ENCODE measurements at places on chromosomes 12 and 14.
A peak's percentile ranks its signal among the peaks of the same experiment; 100 is the strongest.

DNA sequence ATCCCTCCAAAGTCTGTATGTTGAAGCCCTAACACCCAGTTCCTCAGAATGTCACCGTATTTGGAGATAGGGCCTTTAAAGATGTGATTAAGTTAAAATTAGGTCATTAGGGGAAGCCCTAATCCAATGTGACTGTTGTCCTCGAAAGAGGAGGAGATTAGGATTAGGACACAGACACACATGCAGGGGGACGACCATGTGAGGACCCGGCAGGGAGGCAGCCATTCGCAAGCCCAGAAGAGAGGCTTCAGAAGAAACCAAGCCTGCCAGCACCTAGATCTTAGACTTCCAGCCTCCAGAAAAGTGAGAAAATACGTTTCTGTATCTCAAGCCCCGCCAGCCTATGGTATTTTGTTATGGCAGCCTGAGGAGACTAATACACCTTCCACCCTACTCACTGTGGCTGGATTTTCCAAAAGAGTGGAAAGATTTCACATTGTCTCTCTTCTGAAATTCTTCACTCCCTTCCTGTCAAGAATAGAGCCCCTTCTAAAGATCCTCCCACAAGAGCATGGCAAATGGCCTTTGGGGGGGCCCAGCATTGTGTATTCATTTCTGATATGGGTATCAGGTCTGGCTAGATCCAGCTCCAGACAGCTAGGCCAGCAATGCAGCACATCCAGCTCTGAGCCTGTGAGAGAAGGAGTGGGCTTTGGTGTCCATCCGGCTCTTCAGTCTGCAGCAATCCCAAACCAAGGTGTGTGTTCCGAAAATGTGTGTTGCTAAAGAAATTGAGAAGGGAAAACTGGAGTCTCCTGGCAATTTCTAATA lies 15.4 kb upstream of the UBC start:
- no peak overlapping the region for H3K4me3 ChIP-seq
- no peak for DNase-seq
- H3K36me3 ChIP-seq, result no peaks in the 10 kb centered on the region
- no peak overlapping the region for H3K27ac ChIP-seq
- no peaks in the 10 kb centered on the region for H3K27me3 ChIP-seq
- H3K4me1 ChIP-seq, result peaks cover 22% of the 10 kb centered on the region

GRCh38 chr12:79548610-79548924 lies 142.2 kb downstream of the PAWR start:
- no peaks in the 10 kb centered on the region for H3K36me3 ChIP-seq
- no peak overlapping the region for H3K27ac ChIP-seq
- H3K4me1 ChIP-seq, result no peaks in the 10 kb centered on the region
- no peak overlapping the region for H3K4me3 ChIP-seq

GRCh38 chr12:92854344-92854743 lies 74.8 kb downstream of the EEA1 start:
- no peak overlapping the region for H3K27ac ChIP-seq
- no peaks in the 10 kb centered on the region for H3K27me3 ChIP-seq
- no peaks in the 10 kb centered on the region for H3K4me1 ChIP-seq
- H3K36me3 ChIP-seq, result peaks cover 32% of the 10 kb centered on the region

GRCh38 chr14:26204728-26205479 lies 392.9 kb downstream of the NOVA1 start:
- no peaks in the 10 kb centered on the region for H3K4me1 ChIP-seq
- H3K27ac ChIP-seq, result no peak overlapping the region
- no peaks in the 10 kb centered on the region for H3K36me3 ChIP-seq
- no peak for DNase-seq
- H3K27me3 ChIP-seq, result no peaks in the 10 kb centered on the region

- no peaks in the 10 kb centered on the region for H3K4me1 ChIP-seq
- H3K27me3 ChIP-seq, result no peaks in the 10 kb centered on the region
- no peak overlapping the region for H3K27ac ChIP-seq
- DNase-seq, result no peak
- H3K36me3 ChIP-seq, result no peaks in the 10 kb centered on the region
Measured at GRCh38 chr12:97500537-97500936, 37.9 kb downstream of the RMST start.

DNA sequence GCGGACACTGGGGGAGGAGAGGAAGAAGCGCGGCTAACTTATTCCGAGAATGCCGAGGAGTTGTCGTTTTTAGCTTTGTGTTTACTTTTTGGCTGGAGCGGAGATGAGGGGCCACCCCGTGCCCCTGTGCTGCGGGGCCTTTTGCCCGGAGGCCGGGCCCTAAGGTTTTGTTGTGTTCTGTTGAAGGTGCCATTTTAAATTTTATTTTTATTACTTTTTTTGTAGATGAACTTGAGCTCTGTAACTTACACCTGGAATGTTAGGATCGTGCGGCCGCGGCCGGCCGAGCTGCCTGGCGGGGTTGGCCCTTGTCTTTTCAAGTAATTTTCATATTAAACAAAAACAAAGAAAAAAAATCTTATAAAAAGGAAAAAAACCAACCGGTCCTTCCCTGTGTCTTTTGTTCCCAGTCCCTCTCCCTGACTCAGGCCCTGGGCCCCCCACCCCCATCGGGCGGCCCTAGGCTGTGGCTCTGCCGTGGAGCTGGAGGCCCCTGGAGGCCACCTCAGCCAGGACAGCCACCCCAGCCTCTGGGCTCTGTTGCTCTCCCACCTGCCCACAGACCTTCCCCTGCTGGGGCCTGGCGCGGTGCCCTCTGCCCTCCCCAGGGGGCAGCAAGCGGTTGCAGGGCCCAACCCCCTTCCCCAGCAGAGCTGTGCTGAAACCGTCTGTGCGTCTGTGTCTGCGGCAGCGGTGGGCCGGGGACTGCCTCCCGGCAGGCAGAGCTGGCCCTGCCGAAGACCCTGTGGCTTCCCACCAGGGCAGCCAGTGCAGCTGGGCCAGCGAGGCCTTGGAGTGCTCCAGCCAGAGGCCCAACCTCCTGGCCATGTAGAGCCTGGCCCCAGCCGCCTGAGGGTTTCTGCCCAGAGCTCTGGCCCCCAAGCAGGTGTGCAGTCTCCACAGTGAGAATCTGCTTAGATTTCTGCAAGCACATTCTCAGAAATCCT lies 4.0 kb upstream of the CRIP2 start:
- H3K36me3 ChIP-seq, result peaks cover 10% of the 10 kb centered on the region
- H3K4me3 ChIP-seq, result no peak overlapping the region
- H3K4me1 ChIP-seq, result peaks cover 27% of the 10 kb centered on the region

GRCh38 chr12:121196902-121197301 lies 13.0 kb upstream of the P2RX4 start:
- no peak overlapping the region for H3K27ac ChIP-seq
- no peaks in the 10 kb centered on the region for H3K27me3 ChIP-seq
- peaks cover 14% of the 10 kb centered on the region for H3K4me1 ChIP-seq
- DNase-seq, result no peak

GRCh38 chr12:5817246-5817645 lies 127.8 kb downstream of the ANO2 start:
- no peak for DNase-seq
- no peak overlapping the region for H3K27ac ChIP-seq
- no peaks in the 10 kb centered on the region for H3K27me3 ChIP-seq

DNA sequence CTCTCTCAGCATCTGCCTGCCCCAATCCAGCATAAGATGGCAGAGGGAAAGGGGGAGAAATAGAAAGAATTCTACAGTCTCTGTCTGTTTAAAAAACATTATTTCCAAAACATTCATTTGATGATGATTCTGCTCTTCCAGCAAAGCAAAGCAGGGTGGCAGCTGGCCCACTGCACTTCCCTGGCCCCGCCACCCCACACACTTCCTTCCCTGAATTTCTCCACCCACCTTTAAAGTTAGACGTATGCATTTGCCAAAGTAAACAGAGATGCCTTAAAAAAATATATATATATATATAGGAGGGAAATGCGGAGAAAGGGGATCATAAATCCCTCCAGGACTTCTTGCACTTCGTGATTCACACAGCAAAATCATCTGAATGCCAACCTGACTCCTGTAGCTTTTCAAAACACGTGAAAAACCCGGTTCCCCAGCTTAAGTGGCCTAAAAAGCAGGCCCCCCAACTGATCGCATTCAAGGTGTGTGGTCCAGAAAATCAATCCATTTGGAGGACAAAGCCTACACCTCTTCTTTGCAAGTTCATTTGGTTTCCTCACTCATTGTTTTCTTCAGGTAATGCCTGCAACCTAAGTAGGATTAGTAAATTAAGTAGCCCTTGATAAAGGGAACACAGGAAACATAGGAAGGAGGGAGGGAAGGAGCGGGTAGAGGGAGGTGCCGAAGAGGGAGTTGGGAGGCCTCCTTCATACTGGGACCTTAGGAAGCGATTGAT lies 68.8 kb downstream of the LLPH start:
- DNase-seq, result no peak
- H3K27ac ChIP-seq, result no peak overlapping the region
- H3K4me3 ChIP-seq, result no peak overlapping the region
- no peaks in the 10 kb centered on the region for H3K27me3 ChIP-seq
- no peaks in the 10 kb centered on the region for H3K36me3 ChIP-seq
- H3K4me1 ChIP-seq, result peaks cover 5% of the 10 kb centered on the region

DNA sequence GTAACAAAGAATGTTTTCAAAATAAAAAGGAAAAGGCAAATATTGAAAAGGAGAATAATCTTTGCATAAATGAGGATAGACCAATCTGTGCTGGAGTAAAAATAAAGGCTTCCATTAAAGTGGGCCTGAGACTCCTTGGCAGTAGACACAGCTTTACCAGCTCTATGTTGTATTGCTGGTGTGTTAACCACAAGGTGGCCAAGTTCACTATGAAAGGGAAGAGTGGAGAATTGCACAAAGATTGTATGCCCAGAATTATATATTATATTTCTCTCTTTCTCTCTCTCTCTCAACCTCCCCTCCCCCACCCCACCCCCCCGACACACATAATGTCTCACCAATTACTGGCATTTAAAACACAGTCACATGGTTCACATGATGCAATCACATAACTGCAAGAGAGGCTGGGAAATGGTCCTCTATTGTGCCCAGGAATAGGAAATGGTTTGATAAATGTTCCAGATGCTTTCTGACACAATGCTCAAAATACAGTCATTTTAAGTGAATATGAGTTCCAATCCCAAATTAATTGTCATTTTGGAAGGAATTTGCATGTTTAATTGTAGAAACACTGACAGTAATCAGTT lies 222.6 kb upstream of the SYT1 start:
- H3K27me3 ChIP-seq, result no peaks in the 10 kb centered on the region
- H3K4me3 ChIP-seq, result no peak overlapping the region
- H3K4me1 ChIP-seq, result no peaks in the 10 kb centered on the region
- no peaks in the 10 kb centered on the region for H3K36me3 ChIP-seq

DNA sequence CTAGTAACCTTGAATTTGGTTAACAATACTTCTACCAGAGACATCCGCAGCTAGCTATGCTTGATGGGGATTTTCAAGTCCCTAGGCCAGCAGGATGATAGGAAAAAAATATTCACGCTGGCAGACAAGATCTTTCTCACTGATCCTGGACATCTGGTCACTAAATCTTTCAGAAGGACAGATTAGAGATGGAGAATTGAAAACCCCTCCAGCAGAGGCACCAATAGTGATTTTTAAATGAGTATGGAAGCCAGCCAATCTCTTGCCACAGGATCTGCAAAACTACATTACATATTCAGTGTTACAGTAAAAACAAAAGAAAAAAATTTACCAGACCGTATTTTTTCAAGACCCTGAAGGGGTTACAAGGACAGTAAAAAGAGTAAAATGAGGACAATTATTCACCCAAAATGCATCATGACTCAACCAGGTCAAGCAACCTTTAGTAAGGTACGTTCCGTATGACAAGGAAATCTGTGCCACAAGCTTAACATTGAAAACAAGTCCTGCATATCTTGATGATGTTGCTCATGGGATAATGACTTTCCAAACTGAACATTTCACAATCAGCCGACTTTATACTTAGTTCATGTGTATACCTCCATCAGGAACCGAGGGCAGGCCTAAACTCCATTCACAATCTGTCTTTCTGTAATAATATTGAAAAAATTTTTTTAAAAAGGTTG lies 239.5 kb downstream of the GXYLT1 start:
- no peak overlapping the region for H3K4me3 ChIP-seq
- H3K36me3 ChIP-seq, result no peaks in the 10 kb centered on the region
- no peak for DNase-seq
- H3K27me3 ChIP-seq, result peaks cover 2% of the 10 kb centered on the region
- H3K4me1 ChIP-seq, result no peaks in the 10 kb centered on the region
- no peak overlapping the region for H3K27ac ChIP-seq

- peaks cover 31% of the 10 kb centered on the region for H3K4me1 ChIP-seq
- H3K36me3 ChIP-seq, result no peaks in the 10 kb centered on the region
- H3K4me3 ChIP-seq, result no peak overlapping the region
- H3K27me3 ChIP-seq, result no peaks in the 10 kb centered on the region
Measured at GRCh38 chr14:35333797-35334743, 41.9 kb downstream of the PSMA6 start.

DNA sequence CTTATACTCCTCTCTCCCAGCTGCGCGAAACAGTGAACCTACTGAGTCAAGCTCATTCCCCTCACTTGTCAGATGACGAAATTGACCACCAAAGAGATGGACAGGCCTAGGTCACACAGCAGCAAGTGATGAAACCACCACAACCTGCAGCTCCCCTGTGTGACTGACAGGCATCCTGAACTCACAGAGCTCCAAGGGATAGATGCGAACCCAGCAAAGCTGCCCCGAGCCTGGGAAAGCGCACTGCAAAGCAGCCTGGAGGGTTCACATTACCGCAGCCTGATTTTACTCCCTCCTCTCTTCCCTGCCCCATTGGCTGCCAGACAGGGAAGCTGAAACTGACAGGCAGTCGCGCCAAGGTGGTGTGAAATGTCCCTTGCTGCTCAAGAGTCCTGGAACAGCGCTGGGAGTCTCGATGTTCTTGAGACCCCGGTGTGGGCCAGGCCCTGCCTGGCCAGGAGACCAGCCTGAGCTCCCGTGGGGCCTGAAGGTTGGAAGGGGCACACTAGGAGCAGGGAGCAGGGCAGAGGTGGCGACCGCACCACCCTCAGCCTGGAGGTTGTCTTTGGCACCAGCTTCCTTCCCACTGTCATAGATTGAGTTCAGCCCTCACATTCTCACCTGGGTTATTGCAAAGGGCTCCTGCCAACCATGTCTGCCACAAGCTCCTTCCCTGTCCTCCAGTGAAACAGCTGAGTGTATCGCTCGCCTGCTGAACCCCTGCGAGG lies 36.3 kb downstream of the SNRNP35 start:
- H3K4me1 ChIP-seq, result no peaks in the 10 kb centered on the region
- no peak for DNase-seq
- no peaks in the 10 kb centered on the region for H3K27me3 ChIP-seq
- peaks cover 2% of the 10 kb centered on the region for H3K36me3 ChIP-seq
- H3K4me3 ChIP-seq, result no peak overlapping the region
- H3K27ac ChIP-seq, result no peak overlapping the region

GRCh38 chr12:104850781-104851180 lies 107.3 kb downstream of the SLC41A2 start:
- no peaks in the 10 kb centered on the region for H3K4me1 ChIP-seq
- H3K27ac ChIP-seq, result no peak overlapping the region
- no peaks in the 10 kb centered on the region for H3K27me3 ChIP-seq
- DNase-seq, result no peak

DNA sequence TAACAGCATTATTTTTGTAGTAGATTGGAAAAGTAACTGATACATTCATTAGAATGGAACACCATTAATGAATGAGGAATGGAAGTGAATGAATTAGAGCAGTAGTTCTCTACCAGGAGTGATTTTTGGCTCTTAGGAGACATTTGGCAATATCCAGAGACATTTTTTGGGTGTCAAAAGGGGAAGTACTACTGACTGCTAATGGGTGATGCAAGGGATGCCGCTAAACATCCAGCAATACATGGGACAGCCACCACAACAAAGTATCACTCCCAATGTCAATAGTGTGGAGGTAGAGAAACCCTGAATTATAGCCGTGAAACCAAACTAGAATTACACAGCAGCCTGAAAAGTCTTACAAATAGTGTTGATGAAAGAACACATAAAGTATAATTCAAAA lies 1.5 kb downstream of the CHURC1 start:
- peaks cover 37% of the 10 kb centered on the region for H3K4me1 ChIP-seq
- H3K36me3 ChIP-seq, result peaks cover 4% of the 10 kb centered on the region
- no peaks in the 10 kb centered on the region for H3K27me3 ChIP-seq
- H3K27ac ChIP-seq, result no peak overlapping the region
- H3K4me3 ChIP-seq, result peak overlapping the region; percentile 86
